ENCODE measurements at places on chromosomes 2 and 18.

DNA sequence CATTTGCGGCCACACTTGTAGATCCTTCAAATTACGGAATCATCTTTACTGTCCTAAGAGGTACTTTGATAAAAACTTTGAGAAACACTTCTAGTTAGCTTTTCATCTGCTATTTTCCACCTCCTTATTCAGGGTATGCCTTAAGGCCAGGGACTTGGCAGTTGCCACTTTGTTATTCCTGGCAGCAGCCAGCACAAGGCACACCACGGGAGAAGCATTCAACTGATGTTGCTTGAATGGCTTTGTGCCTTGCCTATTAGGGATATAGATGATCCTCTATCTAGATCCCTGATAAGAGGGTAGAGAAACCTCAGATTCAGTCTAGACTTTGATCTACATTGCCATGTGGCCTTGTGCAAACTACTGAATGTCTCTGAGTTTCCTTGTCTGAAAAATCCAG, 70.3 kb upstream of the EPHA4 start:
- no peak for DNase-seq

DNA sequence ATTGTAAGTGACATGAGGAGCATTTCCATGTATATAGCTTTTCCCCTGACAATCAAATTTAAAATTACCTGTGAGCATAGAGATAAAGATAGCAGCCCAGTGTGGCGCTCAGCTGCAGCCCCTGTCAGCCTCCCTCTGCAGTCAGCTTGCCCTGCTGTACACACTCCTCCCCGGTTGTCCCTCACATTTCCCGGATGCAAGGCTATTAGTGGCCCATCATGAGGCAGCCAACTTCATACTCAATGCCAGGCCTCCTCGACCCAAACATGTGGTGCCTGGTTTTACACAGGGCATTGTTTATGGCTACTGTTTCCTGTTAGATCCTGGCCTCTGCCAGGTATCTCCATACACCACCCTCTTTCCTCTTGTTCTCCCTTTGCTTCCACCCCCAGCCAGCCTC, 116.1 kb upstream of the SH3BP4 start:
- DNase-seq, result no peak

GRCh38 chr2:55043841-55044240, 6.4 kb downstream of the RTN4 start:
- no peak for DNase-seq

DNA sequence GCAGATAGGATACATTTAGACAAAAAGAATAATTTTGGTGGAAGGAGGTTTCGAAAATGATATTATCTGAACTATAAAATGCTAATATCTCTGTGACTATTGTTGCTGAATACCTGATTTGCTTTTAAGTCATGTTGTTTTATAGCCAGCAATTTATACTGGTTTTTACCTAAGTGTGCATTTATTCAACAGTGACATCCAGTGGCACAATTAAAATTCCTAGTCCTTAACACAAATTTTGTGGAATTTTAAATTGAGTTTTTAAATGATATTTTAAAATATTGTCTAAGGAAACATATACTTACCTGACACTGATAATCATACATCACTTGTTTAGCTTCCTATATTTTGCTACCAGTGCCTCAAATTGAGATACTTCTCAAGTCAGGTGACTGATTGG, 144.8 kb downstream of the ARHGAP28 start:
- DNase-seq, result no peak

- DNase-seq, result no peak
Observed at GRCh38 chr18:24814521-24814920, 354.1 kb downstream of the HRH4 start.

DNA sequence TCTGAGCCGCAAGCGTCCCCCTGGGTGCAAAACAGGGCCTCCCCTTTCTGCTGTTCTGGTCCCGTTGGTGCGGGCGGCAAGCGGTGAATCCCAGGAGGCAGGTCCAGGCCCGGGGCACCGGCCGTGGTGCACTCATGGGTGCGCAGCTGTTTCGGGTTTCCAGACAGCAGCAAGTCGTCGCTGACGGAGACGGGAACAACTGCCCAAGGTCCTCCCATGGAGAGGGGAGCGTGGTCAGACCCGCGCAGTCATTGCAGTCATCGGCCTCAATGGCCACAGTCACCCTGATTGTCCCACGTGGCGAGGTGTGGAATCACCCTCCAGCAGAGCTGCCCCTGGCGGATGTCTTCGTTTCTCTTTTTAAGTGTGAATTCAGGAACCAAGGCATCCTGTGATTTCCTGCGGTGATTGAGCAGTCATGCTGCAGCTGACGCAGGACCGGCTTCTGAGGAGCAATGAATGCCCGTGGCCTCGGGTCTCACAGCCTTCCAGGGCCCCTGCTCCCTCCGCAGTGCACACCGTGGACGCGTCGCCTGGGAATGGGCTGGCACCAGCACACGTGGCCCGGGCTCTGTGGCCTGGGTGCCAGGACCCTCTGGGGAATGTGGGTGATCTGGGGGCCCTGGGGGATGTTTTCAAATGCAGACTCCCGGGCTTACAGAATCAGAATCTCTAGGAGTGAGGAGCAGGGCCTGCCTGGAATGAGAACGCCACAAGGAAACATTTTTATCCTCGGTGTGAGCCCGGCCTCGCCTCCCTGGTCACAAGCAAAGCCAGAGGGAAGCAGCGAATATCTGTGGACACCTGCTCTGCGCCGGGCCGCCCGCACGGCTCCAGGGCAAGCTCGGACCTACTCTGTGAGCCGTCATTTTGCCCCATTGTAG, 244.2 kb upstream of the SALL3 start:
- no peak for DNase-seq

Data from NCI-H187 (cell line).